Myocyte (in vitro differentiated cells): ENCODE measurements at places on chromosomes 7 and 10. TPM values are rescaled to one million over a fixed set of nuclear protein-coding genes. Genes with fewer than 3 reads are reported as not detected.

BUD31 gene
- total RNA-seq, result 87.1 and 92.2 TPM in 2 replicates

MYL10 gene
- 0.31 TPM in 1 of 2 replicates, not detected in the other for total RNA-seq

SLC29A4 gene
- 4.4 and 4.8 TPM in 2 replicates for total RNA-seq

TMEM209 gene
- 17.2 and 20.2 TPM in 2 replicates for total RNA-seq

EXOSC1 gene
- total RNA-seq, result 25.1 and 26.8 TPM in 2 replicates

SPDYE18 gene
- total RNA-seq, result not detected in 2 replicates

IQUB gene
- total RNA-seq, result 0.99 and 1.1 TPM in 2 replicates
